NCI-H460 (cell line): ENCODE measurements at places on chromosomes 16 and 17. TPM values are rescaled to one million over a fixed set of nuclear protein-coding genes. Genes with fewer than 3 reads are reported as not detected.
A peak's percentile ranks its signal among the peaks of the same experiment; 100 is the strongest.

DNA sequence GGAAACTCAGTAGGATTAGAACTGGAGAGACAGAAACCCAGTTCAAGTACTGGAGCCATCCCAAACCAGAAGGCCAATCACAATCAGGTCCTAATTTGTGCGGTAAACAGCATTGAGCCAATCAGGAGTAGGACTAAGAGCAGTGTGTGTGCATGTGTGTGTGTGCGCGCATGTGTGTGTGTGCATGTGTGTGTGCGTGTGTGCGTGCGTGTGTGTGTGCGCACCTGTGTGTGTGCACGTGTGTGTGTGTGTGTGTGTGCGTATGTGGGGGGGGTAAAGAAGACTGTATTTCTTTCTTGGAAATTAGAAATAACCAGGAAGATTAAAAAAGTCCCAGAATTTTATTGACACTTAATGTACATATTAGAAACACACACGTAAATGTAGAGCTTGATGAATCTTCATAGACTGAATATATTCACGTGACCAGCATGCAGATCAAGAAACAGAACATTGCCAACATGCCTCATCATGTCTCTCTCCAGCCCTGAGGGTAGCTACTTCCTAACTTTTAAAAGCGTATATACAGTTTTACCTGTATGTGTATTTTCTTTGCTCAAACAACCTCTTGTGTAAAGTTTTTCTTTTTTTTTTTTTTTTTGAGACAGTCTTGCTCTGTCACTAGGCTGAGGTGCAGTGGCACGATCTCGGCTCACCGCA, 919 bp upstream of the DHRS7C start:
- no peak for DNase-seq

DNA sequence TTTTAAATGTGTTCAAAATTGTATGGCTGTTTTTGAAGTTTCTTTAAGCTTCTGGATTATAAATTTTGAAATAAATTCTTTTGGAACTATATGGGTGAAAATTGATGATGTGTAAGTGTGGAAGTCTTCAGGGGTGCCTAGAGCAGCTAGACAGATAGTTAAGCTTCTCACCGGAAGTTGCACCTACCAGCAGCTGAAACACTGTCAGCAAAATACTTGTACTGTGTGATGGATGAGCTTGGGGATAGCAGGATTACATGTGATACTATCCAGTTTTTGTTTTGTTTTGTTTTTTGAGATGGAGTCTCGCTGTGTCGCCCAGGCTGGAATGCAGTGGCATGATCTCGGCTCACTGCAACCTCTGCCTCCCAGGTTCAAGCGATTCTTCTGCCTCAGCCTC, 19.7 kb downstream of the RBL2 start:
- DNase-seq: no peak

- DNase-seq: no peak
Observed at GRCh38 chr16:49637933-49638672, 217.8 kb downstream of the ZNF423 start.

DNA sequence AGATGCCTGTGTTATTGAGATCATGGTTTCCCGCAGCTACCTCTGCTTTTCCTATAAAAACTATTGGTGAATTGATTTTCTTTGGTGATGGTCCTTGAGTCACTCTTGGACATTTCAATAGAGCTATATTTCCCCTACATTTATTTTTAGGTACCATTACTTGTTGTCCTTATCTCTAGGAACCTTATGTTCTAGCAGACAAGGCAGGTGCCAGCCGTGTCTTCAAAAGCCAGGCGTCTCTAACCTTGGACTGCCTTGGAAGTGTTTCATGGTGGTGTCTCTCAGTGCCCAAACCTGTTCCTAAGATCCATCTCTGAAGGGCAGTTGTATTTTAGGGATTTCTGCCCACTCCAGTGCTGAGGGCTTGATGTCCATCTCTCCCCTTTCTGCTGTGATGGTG, 77.4 kb upstream of the CLEC18A start:
- DNase-seq: no peak

DNA sequence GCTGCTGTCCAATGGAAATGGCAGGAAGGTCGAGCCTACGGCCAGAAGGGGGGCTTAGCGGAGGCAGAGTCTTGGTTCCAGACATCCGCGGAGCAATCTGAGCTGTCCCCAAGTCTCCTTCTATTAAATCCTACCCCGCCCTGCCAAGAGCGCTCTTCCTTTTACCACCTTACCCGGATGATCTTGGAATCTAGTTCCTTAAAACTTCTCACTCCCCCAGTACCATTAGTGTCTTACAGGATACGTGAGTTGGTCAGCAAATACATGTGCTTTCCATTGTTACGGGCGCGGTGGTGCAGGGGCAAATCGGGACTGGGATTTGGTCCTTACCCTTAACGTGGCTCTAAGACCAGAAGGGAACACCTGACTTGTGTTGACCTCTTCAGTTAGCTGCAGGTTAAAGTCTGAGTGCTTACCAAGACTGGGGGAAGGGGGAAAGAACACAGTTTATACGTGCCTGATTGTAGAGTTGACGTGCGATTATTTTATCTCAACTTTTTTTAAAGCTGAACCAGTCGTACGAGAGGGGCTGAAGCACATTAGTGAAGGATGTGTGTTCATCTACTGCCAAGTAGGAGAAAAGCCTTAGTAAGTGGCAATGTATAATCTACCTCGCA, 495 bp downstream of the TXNDC17 start:
- no peak for DNase-seq

DNA sequence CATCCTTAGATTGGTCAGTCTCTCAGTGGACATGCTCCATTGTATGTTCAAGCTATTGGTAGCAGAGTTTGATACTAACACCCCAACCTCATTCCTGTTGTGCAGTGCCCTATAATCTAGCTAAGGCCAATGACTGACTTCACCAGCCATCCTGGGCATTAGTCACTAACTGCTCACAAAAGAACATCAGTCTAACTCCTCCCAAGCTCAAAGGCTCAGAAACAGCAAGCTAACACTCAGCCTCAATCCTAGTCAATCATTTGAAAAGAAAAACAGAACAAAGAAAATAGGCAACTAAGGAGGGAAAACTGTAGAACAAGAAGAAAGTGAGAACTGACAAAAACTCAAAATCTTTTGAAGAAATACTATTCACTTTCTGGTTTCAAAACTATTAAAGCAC, 199.1 kb upstream of the C17orf78 start:
- DNase-seq: no peak

- DNase-seq: peak; percentile 77
Observed at GRCh38 chr16:70653809-70654771, 7.7 kb downstream of the IL34 start.

The GGNBP2 gene
- 51.5 and 59.2 TPM in 2 replicates for total RNA-seq

The UBE2Z gene
- total RNA-seq: 62.5 and 66.1 TPM in 2 replicates

The NLRC3 gene
- total RNA-seq: not detected in 2 replicates
